CD4-positive, alpha-beta T cell treated with Interferon alpha-2 for 1 hour (primary cell): ENCODE measurements at places on chromosomes 6 and 20.

GRCh38 chr6:99491171-99491570 lies 24.1 kb downstream of the USP45 start:
- no peak for DNase-seq

DNA sequence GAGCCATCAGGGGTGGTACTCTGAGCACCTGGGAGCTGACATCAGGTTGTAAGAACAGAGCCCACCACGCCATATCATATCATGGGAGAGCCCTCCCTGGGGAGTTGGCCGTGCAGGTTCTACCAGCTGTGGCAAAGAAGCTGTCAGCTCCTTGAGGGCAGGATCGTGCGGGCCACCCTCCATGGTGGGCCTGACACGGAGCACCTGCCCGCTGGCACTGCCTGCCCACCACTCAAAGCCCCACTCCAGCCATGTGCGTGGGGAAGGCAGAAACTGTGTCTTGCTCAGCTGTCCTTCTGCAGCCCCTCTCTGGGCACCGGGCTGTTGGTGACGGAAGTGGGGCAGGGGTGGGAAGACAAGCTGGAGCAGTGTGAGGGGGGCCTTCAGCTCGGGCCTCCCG lies 14.3 kb downstream of the PRPH2 start:
- DNase-seq, result no peak

GRCh38 chr20:14838663-14839628 lies 501.5 kb upstream of the FLRT3 start:
- DNase-seq, result no peak

GRCh38 chr6:34276191-34276590 lies 27.4 kb upstream of the SMIM29 start:
- DNase-seq, result no peak

DNA sequence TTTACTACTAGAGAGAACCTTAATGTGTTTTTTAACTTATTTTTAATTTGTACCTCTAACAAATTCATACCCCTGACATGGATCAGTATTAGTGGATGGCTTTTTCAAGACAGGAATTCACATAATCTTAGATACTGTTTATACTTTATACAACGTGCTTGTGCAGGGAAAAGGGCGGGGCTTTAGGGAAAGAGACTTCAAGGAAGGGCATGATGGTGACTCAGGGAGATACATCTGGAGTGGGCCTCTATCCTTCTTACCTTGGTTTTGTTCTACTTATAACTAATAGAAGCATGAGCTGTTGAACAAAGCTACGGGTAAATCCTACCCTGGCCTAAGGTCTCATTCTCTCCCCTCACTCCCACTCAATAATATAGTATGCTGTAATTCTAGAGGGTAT lies 160.8 kb downstream of the C6orf58 start:
- DNase-seq, result no peak

GRCh38 chr6:36678488-36679042 lies at the start of gene CDKN1A:
CDKN1A (plus strand) TSS chr6:36678714; CDS start chr6:36684102, 5,388 bp downstream.
- DNase-seq, result peak; percentile 85

DNA sequence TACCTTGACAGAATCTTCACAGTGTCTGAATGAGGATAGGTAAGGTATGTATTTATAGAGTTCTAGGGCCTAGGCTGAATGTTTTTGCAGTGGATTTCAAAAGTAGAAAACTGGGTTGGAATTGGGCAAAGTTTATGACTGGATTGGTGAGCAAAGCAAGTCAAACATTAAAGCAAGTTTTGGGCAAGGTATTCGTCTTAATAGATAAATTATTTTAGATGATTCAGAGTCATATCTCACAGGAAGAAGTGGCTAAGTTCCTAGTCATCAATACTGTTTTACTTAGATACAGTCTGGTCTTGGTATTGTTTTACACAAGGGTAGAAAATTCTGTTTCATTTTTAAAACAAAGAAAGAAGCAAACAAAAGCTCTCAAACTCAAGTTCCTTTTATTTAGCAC lies 284.1 kb upstream of the EPHA7 start:
- DNase-seq, result no peak

GRCh38 chr6:71533939-71534379 lies 245.3 kb downstream of the OGFRL1 start:
- peak; percentile 3 for DNase-seq

DNA sequence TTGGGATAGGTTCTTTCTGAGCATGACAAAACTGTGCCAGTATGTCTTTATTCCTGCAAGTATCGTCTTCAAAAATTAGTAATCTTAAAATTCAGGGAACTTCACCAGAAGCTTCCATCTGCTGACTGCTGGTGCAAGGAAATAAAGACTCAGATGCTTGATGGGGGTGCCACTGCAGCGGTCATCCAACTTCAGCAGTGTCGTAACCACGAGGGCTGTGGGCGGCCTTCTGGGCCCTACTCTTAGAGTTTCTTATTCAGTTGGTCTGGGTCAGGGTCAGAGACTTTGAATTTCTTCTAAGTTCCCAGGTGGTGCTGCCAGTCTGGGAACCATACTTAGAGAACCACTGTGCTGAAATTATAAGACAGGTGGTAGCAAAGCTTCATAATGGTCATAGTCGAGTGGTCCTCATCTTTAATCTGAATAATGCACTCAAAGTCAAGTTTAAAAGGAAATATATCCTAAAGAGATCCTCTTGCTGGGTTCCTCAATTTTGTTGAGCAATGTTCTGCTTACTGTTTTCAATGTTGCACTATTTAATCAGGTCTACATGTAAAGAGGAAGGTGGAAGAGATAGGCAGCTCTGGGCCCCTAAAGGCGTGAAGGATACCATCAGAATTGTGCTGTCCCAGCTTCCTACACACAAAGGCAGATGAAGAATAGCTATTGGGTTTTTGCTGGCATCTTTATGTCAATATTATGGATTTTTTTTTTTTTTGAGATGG lies 165.4 kb upstream of the GMDS start:
- DNase-seq, result no peak

GRCh38 chr6:132412656-132413498 lies 11.6 kb upstream of the MOXD1 start:
- DNase-seq, result no peak

GRCh38 chr6:163708466-163708865 lies 293.9 kb downstream of the QKI start:
- DNase-seq, result no peak

GRCh38 chr6:116436586-116436985 lies 24.6 kb upstream of the CALHM6 start:
- DNase-seq, result no peak

- DNase-seq, result no peak
Observed at GRCh38 chr6:138246650-138247440, 28.6 kb upstream of the PBOV1 start.

- DNase-seq, result no peak
Observed at GRCh38 chr6:125981571-125982185, 4.7 kb upstream of the TRMT11 start.

GRCh38 chr6:110095935-110096334 lies 83.5 kb downstream of the WASF1 start:
- DNase-seq, result no peak

DNA sequence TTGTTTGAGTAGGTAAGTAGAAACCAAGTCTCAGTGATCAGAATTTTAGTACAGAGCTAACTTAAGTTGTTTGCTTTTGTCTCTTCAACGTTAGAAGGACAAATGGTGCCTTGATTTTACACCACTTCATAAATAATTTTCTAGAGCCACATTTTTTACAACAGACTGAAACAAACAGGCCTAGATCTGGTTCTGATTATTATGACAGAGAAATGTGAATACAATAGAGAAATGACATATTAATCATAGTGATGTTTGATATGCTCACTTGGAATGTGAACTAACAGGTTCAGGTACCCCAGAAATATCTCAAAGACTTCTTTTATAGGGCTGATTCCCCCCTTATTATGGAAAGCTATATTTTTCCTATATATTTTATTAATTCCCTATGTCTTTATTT lies 760.6 kb downstream of the KIF16B start:
- DNase-seq, result no peak

GRCh38 chr6:51049983-51050877 lies 231.6 kb downstream of the TFAP2B start:
- DNase-seq, result no peak

- DNase-seq, result no peak
Observed at GRCh38 chr20:41111578-41111951, 25.8 kb upstream of the PLCG1 start.

DNA sequence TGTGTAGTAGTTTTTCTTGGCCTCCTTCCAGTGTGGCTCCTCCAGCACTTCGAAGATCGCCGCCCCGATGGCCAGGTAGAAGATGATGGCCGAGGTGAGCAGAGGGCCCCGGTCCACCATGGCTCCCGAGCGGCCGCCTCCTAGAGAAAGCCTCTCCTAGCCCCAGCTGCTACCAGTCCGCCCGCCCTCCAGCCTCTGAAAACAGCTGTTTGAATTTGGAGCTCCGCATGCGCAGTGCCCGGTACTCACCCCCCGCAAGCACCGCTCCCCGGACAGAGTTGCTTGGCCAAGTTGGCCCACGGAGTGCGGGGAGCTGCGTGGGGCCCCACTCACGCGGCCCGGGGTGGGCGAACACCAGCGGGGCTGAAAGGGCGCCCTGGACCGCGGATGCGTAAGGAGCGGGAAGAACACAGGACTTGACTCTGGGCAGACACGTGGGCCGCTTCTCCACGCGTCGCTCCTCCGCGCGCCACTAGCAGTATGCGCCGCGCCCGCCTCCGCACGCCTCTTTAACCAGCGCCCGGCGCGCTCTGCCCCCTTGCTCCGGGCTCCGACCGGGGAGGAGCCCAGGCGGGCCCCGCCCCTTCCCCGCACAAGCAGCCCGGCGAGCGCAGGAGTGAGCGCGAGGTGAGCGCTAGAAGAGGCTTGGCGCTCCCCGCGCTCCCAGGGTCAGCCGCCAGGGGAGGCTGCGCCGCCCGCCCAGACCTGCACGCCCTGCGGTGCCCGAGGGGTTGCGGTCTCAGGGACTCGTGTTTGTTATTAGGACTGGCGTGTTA lies at the start of gene KCNK5:
Gene KCNK5, minus strand, starts transcription at position 484 of the 776 bp plus-strand sequence. Its CDS starts 364 bp downstream, at position 120.
- peak; percentile 72 for DNase-seq

DNA sequence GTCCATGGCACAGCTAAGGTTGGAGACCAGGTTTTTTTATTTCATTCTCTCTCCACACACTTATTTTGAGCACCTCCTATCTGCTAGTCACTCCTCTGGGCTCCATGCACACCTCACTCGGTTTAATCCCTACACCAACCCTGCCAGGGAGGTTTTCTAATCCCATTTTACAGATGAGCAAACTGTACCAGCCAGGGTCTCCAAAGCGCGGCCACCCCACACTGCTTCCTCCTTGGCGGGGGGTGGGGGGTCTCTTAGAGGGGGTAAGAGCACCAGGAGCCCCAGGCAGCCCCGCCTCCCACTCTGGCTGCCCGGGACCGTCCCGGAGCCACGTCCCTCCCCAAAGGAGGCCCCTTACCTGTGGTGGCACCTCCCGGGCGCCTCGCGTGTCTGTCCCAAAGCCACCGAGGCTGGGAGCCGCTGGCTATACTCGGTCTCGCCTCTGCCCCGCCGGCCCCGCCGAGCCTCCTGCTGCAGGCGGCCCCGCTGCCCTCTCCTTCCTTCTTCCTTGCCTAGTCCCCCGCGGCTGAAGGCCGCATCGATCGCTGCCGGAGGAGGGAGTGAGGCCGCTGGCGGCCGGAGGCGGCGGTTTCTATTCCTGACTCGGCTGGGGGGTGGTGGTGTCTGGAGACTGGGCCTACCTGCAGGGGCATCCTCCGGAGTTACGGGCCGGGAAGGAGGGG lies at the start of gene KCNS1:
Gene KCNS1, minus strand, starts transcription at position 565 of the 683 bp plus-strand sequence. CDS start 1,891 bp downstream, outside the sequence.
- DNase-seq, result no peak
